ENCODE measurements at places on chromosomes 5 and 9.

- DNase-seq, result no peak
Observed at GRCh38 chr5:3607541-3608181, 12.0 kb downstream of the IRX1 start.

- DNase-seq, result no peak
Observed at GRCh38 chr9:115212125-115212605, 94.2 kb upstream of the TNC start.

DNA sequence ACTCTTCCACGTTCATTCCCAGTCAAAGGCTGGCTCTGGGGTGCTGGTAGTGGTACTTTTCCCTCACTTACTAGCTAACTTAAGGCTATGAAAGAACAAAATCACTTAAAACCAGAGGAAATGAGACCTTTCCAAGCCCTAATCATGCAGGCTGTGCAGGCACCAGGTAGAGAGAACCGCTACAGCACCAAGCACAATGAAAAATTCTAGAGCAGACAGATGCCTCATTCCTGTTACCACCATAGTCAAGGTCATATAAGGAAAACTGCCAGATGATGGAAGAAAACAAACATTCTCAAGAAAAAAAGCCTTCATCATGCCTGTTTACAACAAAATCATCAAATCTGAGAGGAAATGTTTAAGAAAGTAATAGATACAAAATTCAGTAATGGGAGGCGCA is 374.4 kb upstream of the PDE4D start:
- DNase-seq, result no peak

DNA sequence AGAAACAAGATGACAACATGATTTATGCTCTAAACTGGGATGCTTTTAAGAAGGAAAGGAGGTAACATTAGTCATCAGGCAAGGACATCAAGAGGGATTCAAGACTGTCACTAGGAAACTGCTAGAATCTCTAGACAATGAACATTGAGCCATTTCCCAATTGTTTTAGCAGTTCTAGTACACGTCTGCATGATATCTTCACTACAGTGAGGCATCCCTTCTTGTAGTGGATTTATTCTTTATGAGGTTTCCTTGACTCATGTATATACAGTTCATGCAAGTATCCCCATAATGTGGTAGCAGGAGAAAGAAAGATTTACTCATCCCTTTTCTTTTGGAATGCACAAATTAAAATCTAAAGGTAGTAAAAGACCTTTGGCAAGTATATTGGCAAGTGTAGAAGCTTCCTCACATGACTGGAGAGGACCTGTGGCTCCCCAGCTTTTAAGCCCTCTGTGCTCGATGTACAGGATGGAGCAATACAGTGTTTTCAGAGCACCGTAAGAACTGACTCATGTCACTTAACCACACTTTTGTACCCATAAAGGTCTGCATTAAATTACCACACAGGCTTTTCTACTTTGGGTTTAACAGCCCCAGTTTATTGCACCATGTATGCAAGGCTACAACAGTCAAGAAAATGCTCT is 335.9 kb downstream of the SEMA5A start:
- DNase-seq, result no peak

- no peak for DNase-seq
Observed at GRCh38 chr5:56829137-56829908, 14.0 kb downstream of the MAP3K1 start.

All from GF-D8 (cell line).